ENCODE measurements at places on chromosomes 7 and 10.

DNA sequence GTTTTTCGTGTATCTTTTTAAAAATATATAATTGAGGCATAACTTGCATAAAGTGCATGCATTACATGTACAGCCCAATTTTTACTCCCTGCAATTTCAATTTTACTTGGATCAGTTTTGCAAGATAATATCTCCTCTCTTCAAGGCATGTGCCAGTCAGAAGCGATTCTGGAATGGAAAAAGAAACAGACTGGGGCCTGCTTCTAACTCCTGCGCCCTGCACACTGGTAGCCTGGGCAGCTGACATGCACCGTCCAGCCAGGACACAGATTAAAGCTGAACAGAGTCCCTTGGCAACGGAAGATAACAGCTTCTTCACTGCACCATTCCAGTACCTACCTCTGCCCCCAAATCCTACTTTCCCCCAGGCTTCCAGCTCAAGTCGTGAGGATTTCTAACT lies 182.1 kb downstream of the FAM107B start:
- no peak for DNase-seq

DNA sequence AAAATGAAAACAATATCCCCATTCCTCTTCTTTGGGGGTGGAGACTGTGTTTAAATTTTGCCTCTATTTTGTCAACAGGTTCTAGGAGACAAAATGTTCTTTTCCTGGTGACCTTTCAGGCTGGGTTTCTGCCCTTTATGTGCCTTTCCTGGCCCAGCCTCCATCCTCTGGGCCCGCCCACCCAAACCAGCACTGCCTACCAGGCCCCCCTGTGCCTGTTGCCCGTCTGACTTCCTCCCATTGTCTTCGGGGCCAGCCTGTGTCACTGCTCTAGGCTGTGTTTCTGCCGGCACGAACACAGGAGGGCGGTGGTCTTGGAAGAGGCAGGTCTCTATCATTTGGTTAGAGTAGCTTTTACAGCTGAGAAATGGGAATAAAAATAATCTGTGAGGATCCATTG lies 13.9 kb downstream of the TSPAN14 start:
- DNase-seq = peak; percentile 90

DNA sequence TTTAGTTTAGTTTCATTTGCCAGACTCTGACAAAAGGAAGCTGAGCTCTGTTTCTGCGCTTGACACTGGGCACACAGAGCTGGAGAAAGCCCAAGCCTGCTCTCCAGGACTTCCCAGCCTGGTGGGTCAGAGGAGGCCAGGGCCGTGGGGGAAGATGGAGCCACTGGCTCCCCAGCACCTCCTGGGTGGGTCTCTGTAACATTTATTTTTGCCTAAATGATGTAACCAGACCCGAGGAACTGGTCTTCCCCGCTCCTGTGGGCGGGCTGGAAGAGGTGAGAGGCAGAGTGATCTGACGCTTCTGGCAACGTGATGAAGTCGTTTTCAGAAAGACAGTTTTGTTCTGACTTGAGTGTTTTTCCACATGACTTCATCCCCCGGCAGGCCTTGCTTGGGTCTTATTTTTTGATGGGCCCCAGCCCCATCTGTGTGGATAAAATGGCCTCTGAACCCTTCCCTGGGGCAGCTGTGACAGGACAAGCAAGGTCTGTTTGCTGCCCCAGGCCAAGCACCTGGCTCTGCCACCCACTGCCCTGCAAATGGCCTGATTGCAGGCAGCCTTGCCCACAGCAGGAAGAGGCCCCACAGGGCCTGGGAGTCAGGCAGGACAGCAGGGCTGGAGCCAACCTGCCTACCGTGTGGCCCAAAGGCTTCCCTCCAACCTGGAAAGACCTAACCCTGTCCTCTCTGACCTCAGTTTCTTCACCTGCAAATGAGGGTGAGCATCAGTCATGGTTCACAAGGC lies 304.9 kb upstream of the ZMIZ1 start:
- DNase-seq = no peak

- no peak for DNase-seq
These were observed 22.7 kb downstream of the FAM133B start for GRCh38 chr7:92567460-92567859.

GRCh38 chr10:121956111-121957061 lies 18.6 kb downstream of the NSMCE4A start:
- peak; percentile 87 for DNase-seq

DNA sequence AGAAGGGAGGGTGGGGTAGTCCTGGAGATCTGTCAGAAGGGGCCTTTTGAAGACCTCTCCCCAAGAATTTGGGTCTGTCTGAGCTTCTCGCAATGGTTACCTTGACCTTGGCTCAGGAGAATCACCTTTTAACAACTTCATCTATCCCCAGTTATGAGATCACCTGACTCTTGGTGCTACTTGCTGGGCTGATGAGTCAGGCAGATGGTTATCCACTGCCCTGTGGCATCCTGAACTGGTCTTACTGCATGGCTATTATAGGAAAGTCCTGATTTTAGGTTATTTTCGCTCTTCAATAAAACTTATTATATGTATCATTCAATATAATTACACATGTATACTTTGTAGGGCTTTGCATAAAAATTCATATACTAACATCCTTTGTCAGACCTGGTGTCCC lies 274.7 kb downstream of the GFRA1 start:
- no peak for DNase-seq

DNA sequence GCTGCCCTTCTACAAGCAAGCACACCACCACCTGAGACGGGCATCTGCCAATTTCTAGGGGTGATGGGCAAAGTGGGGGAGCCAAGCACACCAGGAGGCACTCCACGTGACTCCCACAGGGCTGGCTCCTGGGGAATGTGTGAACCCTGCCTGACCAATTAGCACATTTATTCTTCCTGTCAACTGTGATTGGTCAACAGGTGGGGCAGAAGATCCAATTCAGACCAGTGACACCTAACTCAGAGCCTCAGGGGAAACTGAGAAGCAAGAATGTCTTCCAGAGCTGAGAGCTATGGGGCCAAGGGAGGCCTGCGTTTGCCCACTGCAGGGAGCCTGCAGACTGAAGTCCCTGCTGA lies 15.4 kb downstream of the TMEM273 start:
- no peak for DNase-seq

- DNase-seq = peak; percentile 74
These were observed 7.2 kb upstream of the SRI start for GRCh38 chr7:88226886-88227516.

GRCh38 chr7:138768241-138768640 lies 29.6 kb upstream of the TMEM213 start:
- DNase-seq = no peak

GRCh38 chr10:6398399-6398798 lies 181.7 kb downstream of the PRKCQ start:
- no peak for DNase-seq

- peak; percentile 43 for DNase-seq
These were observed 747 bp downstream of the GDI2 start for GRCh38 chr10:5812283-5813090.

GRCh38 chr10:110456523-110457091 lies 41.1 kb upstream of the DUSP5 start:
- no peak for DNase-seq

- no peak for DNase-seq
These were observed 90.9 kb upstream of the TNRC18 start for GRCh38 chr7:5514440-5515035.

DNA sequence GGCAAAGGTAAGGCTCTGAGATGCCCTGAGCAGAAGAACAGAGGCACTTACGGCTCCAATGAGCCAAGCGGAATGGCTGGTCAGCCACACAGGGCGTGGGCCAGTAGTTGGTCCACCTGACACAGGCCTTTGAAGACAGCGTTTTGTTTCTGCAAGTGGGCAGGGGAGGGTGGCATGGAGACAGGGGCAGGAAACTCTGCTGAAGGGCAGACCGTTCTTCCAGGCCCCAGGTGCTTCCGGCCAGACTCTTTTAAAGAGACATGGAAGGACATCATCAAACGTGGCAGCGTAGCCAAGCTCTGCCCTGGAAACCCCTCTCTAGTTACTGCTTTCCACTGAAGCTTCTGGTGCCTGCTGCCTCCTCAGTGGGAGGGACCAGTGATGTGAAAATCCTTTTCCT lies 77.5 kb upstream of the KMT2E start:
- DNase-seq = no peak

- no peak for DNase-seq
These were observed 11.8 kb upstream of the GDF10 start for GRCh38 chr10:47288236-47288635.

GRCh38 chr7:129773328-129773731 lies 161.8 kb downstream of the NRF1 start:
- DNase-seq = no peak

- DNase-seq = peak; percentile 94
These were observed 523.9 kb upstream of the NRP1 start for GRCh38 chr10:33858326-33858725.

DNA sequence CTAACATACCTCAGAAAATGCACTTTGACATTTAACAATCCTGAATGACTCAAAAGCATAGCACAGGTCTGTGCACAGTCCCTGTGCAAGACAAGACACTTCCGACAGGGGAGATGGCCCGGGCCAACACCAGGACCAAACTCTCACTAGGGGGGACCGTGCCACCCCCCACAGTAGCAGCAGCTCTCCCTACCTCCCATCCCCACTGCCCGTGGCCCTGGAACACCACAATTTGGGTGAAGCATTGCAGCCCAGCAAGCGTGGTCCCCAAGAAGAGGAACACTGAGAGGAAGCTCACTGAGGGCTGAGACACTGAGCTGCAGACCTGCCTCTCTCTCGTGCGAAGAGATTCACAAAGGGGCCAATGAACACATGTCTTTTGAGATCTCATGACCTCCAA lies 26.0 kb downstream of the PTPRN2 start:
- DNase-seq = no peak

DNA sequence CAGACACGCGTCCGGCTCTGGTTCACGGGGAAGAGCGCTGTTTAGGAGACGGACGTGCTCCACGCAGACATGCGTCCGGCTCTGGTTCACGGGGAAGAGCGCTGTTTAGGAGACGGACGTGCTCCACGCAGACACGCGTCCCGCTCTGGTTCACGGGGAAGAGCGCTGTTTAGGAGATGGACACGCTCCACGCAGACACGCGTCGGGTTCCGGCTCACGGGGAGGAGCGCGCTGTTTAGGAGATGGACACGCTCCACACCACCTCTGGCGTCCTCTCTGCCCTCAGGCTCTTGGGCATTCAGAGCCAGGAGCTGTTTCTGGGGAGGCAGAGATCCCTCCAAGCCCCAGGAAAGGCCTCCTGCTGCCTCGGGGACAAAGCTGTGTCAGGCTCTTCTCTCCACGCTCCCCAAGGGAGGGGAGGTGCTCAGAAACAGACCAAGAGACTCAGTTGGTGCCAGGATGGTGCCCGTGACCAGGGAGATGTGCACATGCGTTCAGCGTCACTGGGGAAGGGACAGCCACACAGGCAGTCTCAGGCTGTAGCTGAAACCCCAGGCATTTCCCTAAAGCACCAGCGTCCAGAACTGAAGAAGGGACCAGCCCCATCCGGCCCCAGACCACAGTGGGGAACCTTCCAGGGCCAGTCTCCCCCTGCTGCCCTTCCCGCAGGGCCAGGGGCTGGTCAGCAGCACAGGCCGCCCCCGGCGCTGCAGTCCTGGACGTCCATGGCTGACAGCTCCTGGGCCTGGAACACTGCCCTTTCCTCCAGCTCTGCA lies 175.6 kb downstream of the ELFN1 start:
- DNase-seq = no peak

DNA sequence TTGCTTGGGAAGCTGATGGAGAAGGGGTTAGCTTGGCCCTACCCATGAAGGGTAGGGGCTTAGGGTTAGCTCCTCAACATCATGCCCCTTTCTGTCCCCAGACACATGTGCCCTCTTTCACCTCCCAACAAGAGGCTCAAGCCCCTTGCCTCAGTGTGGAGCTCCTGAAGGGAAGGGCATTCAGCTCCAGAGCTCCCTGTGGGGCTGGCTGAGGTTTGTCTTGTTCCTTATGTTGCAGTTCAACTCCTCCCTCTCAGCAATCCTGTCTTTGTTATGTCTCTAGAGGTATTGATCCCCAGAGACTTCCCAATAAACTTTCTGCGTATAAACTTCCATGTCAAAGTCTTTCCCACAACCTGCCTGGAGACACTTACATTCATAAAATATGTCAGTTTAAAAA lies 252.2 kb upstream of the SP4 start:
- no peak for DNase-seq

DNA sequence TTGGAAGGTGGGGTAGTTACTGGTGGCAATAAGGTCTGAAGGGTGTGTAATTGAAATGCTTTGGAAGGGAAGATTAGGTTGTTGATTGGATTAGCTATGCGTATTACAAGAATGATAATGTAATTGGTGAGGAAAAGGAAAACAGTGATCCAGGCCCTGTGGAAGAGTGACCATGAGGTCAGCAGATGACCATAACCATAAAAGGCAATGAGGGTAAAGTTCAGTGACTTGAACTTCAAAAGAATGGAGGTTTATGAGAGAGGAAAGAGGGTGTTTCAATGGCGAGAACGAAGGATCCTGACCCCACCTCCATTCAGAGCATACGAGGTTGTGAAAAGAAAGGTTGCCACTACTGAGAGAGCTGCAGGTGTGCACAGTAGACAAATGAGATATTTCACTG lies 439.7 kb downstream of the CCSER2 start:
- no peak for DNase-seq

DNA sequence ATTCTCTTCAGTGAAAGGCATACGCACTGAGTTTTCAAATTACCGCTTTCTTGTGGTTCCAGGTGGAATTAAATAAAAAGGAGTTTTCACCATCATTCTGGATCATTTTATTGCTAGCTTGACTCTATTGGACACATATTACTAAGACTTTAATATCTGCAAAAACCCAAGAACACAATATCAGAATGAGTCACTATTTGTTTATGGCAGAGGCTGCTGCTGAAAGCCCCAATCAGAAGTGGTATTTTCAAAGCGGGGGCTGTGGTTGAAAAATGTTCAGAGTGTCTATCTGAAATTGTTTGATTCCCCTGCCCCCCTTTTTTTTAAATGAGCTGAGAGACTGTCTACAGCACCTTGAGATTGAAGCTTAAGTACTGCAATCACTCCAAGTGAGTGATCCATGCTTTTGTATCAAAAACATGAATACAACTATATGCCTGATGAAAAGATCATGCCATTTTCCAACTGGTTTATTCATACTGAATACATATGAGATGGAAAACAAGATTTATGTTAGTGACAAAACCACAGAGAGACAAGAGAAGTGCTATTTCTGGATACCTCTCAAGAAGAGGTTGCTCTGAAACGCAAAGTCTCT lies 376.4 kb downstream of the HTR7 start:
- no peak for DNase-seq

- DNase-seq = no peak
These were observed 1673.4 kb downstream of the REEP3 start for GRCh38 chr10:65194555-65194954.

- no peak for DNase-seq
These were observed 300.6 kb downstream of the ZEB1 start for GRCh38 chr10:31619531-31620061.

DNA sequence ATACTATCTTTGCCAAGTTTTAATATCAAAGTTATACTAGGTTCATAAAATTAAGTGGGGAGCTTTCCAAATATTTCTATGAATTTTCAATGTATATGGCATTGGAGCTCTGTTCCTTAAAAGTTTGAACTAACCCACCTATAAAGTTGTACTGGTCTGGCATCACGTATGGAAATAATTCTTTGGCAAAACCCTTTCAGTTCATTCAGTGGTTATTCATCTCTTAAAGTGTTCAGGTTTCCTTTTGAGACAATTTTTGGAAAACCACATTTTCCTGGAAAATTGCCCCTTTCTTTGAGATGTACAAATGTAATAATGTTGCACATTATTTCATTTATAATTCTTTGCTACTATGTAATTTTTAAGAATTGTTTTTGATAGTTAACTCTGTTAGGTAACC lies 62.5 kb upstream of the INPP5A start:
- DNase-seq = no peak

GRCh38 chr7:128838109-128838779 lies 8.0 kb downstream of the FLNC start:
- DNase-seq = no peak
